ENCODE measurements at places on chromosomes 1 and 21. TPM values are rescaled to one million over a fixed set of nuclear protein-coding genes. Genes with fewer than 3 reads are reported as not detected.

Gene CFHR2
- not detected for total RNA-seq

Gene LCE2C
- total RNA-seq: not detected

- no peak for DNase-seq
Observed at GRCh38 chr1:7783178-7783711, 846 bp upstream of the PER3 start.

GRCh38 chr1:150613061-150613920 lies 16.1 kb downstream of the ENSA start:
- DNase-seq: peak; percentile 40

GRCh38 chr1:92851729-92852128 lies 19.9 kb downstream of the RPL5 start:
- no peak for DNase-seq

Gene CYP4A22
- total RNA-seq: not detected

DNA sequence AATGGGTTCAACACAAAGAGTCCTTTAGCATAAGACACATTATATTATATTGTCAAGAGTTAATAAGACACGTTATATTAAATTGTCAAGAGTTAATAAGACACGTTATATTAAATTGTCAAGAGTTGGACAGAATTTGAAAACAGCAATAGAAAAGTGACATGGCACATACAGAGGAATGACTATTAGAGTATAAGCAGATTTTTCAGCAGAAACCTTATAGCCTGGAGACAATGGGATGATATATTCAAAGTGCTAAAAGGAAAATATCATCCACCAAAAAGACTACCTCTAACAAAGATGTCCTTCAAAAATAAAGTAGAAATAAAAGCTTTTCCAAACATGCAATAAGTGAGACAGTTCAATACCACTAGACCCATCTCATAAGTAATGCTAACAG lies 36.0 kb upstream of the HSPA13 start:
- DNase-seq: no peak

Measured in thoracic aorta (tissue), 2 donors.